ENCODE measurements at places on chromosomes 3 and 15. TPM values are rescaled to one million over a fixed set of nuclear protein-coding genes. Genes with fewer than 3 reads are reported as not detected.

ADAMTS17 gene
- polyA plus RNA-seq, result 0.05 TPM

THPO gene
- 0.06 TPM for polyA plus RNA-seq

ALDH1A2 gene
- polyA plus RNA-seq, result 0.68 TPM

SAMMSON gene
- not detected for polyA plus RNA-seq

GPR62 gene
- polyA plus RNA-seq, result not detected

KY gene
- 0.09 TPM for polyA plus RNA-seq

LMOD3 gene
- polyA plus RNA-seq, result not detected

WDR49 gene
- polyA plus RNA-seq, result not detected

GOLGA8H gene
- 0.04 TPM for polyA plus RNA-seq

VILL gene
- polyA plus RNA-seq, result 5.3 TPM

MED12L gene
- polyA plus RNA-seq, result 0.26 TPM

MCTP2 gene
- 17.8 TPM for polyA plus RNA-seq

NRG4 gene
- not detected for polyA plus RNA-seq

ZPLD1 gene
- 0.02 TPM for polyA plus RNA-seq

ZNF80 gene
- polyA plus RNA-seq, result not detected

MESP2 gene
- polyA plus RNA-seq, result 0.22 TPM

SPCS1 gene
- polyA plus RNA-seq, result 135 TPM

TMC3 gene
- not detected for polyA plus RNA-seq

AHSG gene
- not detected for polyA plus RNA-seq

EIF4E3 gene
- polyA plus RNA-seq, result 2.5 TPM

SLC24A5 gene
- not detected for polyA plus RNA-seq
